Right renal cortex interstitium (tissue), 3 donors: ENCODE measurements at places on chromosomes 1 and 21.

DNA sequence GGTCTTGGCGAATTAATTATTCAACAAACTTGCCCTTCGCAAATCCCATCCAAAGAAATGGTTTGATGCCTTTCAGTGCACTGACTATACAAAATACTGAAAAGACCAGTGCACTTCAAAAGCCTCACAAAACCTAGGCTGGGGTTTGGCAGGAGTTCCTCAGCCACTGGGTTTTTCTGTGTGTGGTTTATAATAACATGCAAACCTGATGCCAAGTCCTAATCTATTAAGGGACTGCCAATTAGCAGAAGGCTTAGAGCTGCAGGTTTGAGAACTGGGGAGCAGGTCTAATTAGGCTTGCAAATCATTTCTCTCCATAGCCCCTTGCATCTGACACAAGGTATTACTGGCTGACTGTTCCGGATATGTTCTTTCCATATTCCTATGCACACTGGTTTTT, 27.7 kb downstream of the PLPP3 start:
- DNase-seq, result no peak

DNA sequence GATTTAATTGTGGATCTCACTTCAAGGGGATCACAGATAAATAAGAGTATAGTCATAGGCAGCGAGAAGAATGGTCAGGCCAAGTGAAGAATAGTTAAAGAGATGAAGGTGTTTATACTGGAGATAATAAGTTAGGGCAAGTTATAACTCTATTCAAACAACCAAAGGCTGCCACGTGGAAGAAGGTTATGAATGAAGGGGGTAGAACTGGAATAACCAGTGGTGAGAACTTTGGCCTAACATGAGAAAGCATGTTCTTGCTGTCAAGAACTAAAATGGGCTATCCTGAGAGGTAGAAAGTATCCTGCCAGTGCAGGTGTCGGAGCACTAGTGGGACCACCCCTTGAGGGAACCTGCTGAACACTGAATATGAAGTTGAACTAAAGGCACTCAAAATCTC, 49.6 kb upstream of the EDEM3 start:
- no peak for DNase-seq

GRCh38 chr21:39954570-39954969, 87.3 kb downstream of the PCP4 start:
- DNase-seq, result no peak

- DNase-seq, result no peak
Observed at GRCh38 chr1:109903376-109903930, 7.2 kb upstream of the CSF1 start.

DNA sequence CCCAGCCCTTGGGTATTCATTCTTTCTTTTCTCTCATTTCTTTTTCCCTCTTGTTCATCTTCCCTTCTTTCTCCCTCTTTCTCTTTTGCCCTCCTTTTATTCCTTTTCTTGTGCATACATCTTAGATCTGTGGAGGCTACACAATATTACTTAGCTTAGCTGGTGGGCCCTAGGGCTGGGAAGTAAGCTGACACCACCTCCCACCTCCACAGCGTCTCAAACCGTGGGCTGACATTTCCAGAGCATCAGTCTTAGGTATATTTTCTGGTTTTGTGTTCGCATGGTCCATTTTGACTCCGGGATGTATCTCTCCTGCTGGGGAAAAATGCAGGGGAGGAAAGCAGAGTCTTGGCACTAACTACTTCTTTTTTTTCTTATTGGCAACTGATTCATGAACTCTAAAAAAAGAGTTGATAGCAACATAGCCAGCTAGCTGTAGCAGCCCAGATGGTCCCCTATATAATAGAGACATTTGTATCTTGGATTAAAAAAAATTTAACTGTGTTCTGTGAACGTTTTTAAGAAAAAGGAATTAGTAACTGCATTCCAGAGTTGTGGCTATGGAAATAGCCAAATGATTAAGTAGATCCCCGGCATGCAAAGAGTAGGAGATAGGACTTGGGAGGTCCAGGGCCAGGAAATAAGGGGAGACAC, 15.5 kb downstream of the CNIH3 start:
- DNase-seq, result no peak

DNA sequence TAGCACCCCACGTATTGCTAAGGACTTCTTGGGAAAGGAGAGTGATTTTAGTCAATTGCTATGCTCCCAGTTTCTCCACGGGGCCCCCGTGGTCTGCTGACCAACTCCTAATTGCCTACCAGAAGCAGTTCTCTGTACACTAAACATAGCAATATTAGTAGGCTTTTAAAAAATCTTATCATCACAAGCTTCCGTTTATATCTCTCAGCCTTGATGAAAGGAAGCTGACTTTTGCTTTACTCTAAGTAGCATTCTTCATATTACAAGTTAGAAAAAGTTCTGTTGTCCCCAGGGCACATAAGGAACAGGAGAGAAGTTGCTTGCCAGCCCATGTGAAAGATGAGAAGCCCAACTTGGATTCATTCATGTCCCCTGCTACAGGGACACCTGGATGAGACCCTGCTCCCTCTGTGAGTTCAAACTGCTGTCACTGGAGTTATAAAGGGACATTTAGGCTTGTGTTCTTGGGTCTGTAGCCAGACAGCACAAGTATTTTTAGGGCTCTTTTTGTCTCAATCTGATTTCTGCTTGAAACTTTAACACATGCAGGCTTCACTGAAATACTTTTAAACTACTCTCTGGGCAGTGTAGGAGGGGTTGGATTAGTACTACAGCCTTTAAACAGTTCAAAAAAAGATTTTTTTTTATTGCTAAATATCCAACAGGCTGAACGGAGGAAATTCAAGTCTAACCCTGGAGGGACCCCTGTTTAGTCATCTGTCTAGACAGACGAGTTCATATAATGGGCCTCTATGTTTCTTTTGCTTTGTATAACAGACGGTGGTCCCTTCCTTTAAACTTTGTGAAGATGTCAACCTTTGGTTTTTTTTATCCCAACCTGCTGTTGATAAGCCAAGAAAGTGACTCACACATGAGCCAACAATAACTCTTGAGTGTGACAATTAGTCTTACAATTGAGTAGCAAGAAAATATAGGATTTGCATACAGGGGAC, 29.5 kb downstream of the TGFB2 start:
- DNase-seq, result no peak

- DNase-seq, result no peak
Observed at GRCh38 chr1:32216566-32216965, 5.6 kb downstream of the TMEM234 start.

GRCh38 chr1:15402809-15403450, 6.8 kb upstream of the EFHD2 start:
- no peak for DNase-seq

DNA sequence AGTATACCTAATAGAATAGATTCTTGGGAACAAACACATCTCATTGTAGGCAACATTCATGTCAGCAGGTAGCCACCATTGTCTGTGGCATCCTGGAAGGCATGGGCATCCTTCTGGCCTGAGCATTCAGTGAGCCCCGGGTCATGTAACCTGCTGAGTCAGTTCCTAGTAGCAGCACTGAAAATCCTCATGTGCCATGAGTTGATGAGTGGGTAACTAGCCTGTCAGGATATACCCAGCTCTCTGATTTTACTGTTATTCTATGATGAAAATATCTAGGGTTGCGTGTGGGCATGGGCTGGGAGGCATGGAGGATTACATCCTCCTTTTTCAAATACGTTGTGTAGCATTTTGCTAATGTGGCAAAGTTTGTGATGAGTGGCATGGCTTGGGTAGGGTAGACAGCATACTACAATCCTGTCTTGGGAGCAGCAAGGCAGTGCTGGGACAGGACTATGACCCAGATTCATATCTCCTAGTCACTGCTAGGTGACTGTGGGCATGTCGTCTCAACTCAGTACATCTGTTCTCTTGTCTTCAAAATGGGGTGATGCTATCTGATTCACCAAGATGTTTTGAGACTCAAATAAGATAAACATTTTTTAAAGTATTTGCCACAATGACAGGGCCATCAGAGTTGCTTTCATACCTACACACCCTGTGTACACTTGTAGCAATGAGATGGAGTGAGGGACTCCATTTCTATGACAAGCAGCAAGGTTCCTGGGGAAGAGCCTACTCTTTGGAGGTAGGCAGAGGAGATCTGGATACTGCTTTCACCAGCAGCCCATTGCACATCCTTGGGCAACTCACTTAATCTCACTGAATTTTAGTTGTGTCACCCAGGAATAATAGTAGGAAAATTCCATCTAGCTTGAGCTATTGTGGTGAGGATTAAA, 62.5 kb downstream of the CD58 start:
- DNase-seq, result no peak

GRCh38 chr1:18549106-18549505, 68.4 kb downstream of the KLHDC7A start:
- DNase-seq, result no peak

DNA sequence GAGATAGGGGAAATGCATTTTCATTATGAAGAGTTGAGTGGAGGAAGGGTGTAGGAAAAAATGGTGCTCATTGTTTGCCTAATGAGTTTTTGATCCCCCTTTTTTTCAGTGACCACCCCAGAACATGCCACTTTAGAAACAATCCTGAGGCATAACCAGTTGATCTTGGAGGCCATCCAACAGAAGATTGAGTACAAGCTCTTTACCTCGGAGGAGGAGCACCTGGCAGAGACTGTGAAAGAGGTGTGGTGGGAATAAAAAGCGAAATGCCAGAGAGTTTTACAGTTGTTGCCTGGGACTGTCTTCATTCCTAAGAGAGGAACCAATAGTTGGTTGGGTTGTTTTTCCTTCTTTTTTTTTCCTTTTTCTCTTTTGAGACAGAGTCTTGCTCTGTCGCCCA, 54.3 kb upstream of the EPHA8 start:
- no peak for DNase-seq

GRCh38 chr1:181469829-181470228, 13.5 kb upstream of the CACNA1E start:
- no peak for DNase-seq

DNA sequence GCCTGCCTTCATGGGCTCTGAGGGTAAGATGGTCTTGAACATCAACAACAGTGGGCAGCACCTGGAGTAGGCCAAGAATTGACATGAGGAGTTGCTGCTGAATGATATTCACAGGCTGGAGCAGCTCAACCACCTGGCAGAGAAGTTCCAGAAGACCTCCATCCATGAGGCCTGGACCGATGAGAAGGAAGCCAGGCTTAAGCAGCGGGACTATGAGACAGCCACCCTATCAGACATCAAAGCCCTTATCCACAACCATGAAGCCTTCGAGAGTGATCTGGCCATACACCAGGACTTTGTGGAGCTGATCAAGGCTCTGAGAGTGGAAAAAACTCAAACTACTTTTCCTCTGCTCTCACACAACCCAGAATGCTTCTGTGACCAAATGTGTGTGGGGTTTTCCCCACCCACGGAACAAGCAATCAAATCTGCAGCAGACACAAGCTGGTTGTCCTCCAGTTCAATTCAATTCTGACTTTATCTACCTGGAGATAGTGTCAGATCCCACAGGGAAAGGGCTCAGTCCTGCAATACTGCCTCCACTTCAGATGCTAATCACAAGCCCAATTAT, 12.1 kb upstream of the EPHA10 start:
- no peak for DNase-seq

DNA sequence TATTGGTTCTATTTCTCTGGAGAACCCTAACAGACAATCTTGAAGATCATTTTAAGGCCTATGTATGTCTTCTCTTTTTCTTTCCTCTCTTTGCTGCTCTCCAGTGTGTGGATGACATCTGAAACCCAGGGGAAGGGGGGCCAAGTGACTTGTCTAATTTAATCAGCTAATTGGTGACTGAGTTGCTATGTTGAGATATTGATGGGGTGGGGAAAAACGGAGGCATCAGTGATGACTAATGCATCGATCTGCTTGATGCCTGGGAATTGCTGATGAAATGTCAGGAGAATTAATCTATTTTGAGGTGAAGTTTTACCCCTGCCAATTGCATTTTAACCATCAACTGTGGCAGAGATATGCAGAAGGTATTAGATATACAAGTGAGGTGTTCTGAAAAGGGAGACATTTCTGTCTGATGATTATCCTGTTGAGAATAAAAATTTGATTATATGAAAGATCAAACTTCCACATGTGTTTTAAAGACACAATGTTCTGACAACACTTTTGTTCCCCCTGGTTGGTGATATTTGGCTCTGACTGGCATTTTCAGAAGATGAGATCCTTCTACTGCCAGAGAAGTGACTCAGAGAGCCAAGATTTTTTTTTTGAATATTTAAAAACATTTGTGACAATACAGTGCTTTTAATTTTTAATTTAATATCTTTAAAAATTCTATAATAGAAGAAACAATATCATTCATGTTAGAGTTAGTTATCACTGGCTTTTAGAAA, 18.7 kb upstream of the PTGFR start:
- no peak for DNase-seq

DNA sequence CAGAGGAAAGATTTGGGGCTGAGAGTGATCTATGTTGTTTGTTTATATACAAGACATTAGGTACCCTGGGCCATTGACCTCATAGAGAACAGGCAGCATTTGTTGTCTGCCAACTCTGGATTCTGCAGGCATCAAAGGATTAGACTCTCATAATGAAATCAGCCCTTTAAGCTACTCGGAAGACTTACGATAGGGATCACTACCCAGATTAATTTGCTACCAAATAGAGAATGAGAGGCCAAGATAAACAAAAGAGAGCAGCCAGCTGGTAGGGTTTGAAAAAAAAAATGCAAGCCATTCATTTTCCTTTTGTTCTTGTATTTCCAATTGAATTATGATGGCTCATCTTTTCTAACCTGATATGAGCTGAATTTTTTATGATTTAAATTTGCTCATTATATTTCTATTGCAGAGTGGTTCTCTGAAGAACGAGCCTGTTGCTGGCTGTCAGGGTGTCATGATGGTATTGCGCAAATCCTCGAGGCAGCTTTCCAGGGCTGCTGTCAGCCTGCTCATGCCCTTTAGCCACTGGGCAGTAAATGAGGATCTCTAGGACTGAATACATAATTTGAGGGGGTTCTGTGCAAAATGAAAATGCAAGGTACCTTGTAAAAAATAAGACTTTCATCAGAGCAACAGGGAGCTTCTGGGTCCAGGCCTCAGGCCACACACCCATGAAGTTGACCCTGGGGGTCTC, 116.4 kb upstream of the KCNJ15 start:
- DNase-seq, result no peak

DNA sequence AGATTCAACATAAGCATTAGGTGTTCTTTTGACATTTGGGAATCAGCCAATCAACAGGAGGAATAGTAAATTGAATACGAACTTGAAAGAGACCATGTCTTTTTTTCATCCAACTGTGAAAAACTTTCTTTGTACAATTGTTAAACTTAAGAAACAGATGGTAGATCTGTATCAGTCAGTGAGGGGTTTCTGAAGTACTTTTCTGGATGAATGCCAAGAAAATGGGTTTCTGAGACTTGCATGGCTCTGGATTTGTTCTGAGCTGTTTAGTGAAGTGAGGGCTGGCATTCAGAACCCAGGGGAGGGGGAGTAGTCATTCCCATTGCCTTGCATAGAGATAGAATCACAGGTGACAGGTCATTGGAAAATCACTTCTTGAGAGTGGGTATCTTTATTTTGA, 37.4 kb downstream of the PTPRC start:
- DNase-seq, result no peak

GRCh38 chr1:111052246-111052645, 87.6 kb downstream of the DRAM2 start:
- DNase-seq, result no peak

DNA sequence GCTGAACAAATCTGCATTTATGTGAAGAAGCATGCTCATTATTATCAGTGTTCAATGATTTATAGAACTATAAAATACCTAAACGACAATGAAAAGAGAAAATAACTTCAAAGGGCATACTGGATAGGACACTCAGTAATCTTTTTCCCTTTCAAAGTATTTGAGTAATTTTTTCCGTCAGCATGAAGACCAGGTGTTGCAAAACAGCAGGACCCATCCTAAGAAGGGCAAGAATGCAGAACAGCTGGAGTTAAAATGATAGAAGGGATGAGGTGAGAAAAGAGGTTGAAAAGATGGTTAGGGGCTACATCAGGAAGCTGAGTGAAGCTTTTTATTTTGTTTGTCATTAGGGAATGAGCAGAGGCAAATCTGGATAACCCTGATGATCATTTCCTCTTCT, 7.1 kb upstream of the RGS18 start:
- no peak for DNase-seq
